ENCODE measurements at places on chromosomes 4 and X.
A peak's percentile ranks its signal among the peaks of the same experiment; 100 is the strongest.

DNA sequence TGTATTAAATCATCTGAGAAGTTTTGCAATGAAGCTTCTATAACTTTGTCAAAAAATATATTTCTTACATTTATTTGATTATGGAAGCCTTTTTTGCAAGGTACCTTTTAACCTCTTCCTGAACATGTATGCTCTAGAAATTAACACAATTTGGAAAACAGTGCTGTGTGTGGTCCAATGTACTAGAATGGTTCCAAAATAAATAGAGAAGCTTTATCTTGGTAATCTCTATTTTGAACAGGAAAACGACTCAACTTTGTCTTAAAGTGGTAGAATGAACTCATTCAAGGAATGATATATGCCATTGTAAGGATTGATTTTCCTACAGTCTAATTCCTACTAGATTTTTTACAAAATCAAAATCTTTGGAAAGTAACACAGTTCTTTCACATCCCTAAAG lies 248.5 kb downstream of the UNC5C start:
- no peak for DNase-seq

- DNase-seq: no peak
Measured at GRCh38 chr4:2866160-2866861, 22.7 kb downstream of the ADD1 start.

DNA sequence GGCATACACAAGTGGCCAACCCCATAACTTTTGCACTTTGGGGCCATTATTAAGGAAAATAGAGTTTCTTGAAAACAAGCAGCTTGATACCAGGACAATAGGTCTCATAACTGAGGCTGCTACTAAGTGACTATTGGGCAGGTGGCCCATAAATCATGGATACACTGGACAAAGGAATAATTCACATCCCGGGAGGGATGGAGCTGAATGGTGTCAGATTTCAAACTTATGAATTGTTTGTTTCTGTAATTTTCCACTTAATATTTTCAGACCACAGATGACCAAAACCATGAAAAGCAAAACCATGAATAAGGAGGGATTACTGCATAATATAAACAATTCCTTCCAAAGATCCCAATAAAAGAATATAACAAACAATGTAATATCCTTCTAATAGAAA lies 114.4 kb downstream of the WDFY3 start:
- peak; percentile 18 for DNase-seq

GRCh38 chr4:151193414-151193813 lies 83.5 kb upstream of the PRSS48 start:
- DNase-seq: no peak

DNA sequence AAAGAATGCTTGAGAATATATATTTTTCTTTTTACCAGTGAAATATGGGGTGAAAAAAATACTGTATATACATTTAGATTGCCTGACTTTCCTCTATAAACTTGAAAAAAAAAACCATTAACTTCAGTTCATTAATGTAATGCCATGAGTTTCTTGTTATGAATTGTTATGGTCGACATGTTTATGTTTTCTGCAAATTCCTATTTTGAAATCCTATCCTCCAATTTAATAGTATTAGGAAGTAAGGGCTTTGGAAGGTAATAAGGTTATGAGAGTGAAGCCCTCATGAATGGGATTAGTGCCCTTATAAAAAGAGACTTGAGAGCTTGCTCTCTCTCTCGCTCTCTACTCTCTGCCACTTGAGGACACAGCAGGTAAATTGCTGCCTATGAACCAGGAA lies 211.4 kb downstream of the LDB2 start:
- DNase-seq: no peak

DNA sequence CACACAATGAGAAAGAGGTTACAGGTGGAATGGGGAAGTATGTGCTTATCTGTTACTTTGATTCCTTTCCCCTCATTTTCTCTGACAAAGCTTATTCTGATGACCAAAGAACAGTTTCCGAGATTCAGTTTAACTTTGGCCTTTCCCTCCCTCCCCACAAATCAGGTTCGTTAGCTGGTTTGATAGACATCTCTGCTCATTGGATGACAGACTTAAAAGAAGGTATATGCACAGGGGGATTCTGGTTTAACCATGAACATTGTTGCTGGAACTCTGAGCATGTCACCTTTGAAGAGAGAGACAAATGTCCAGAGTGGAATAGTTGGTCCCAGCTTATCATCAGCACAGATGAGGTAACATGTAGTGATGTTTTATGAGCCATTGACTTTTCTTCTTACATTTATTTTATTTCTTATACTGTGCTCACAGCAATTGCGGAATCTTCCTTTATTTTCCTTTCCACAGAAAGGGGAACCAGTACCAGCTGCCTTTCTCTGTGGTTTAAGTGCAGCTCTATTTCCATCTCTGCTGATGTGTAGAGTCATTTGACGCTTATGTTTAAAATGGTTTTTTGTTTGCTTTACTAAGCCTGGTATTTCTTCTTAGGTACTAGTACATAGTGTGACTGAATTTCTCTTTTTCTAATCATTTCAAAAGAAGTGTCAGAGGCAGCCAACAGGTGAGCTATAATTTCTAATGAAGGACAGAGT lies 125.0 kb downstream of the AKAP4 start:
- DNase-seq: no peak

DNA sequence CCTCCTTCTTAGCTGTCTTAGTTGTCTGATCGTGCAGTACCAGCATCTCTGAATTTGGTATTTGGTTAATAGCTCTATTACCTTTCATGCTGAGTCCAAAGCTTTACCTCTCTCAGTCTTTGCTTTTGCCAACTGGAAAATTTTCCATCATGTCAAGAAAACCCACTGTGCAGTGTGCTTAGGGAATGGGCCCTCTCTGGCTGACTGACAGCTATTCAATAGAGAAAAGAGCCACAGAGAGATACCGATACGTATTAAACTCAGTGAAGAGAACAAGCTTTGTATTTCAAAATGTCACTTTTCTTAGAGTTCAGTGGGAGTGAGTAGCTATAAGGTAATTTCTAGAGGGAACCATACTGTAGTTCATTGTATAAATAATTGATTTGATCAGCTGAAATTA lies 1507.1 kb downstream of the C4orf33 start:
- DNase-seq: no peak

DNA sequence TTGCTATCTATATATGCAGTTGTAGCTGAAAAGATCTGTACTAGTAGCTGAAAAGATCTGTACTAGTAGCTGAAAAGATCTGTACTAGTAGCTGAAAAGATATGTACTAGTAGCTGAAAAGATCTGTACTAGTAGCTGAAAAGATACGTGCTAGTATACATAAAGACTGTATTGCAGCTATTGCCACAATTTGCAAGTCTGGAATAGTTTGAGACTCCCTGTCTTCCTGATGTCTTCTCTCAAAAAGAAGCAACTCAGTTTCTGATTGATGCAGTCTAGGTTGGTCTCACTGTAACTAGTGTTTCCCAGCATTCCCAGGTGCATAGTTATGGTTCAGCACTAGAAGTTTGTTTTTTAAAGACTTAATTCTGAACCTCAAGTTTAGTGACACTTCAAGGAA lies 15.0 kb downstream of the SLAIN2 start:
- DNase-seq: no peak

DNA sequence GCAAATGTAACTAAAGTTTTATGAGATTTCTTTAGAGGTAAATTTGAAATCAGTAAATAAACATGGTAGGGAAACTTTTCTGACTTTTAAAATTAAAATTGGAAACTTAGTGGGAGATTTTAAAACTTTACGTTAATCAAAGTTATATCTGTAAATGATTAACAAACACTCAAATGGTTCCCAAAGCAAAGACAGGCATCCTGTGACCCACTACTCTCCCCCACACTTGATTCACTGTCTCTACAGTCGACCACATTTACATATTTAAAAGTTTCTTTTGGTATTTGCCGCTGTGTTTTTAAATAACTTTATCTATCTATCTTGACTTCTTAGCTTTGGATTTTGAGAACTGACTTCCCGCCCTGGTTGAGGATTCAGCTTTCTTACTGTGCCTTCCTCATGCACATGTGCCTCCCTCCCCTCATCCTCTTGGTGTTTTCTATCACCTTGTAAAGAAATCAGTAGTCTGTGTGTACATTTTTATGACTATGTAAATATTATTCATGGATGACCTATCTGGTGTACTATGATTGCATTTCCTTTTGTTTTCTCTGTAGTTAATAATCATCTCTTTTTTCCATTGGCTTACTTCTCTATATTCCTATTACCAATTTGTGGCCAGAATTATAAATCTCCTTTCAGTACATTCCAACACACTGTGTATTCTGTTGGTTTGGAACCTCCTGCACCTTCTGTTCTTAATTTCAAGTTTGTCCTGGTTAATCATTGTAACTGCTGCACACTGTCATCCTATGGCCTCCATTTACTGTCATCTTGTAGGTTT lies 72.6 kb downstream of the WWC2 start:
- no peak for DNase-seq

DNA sequence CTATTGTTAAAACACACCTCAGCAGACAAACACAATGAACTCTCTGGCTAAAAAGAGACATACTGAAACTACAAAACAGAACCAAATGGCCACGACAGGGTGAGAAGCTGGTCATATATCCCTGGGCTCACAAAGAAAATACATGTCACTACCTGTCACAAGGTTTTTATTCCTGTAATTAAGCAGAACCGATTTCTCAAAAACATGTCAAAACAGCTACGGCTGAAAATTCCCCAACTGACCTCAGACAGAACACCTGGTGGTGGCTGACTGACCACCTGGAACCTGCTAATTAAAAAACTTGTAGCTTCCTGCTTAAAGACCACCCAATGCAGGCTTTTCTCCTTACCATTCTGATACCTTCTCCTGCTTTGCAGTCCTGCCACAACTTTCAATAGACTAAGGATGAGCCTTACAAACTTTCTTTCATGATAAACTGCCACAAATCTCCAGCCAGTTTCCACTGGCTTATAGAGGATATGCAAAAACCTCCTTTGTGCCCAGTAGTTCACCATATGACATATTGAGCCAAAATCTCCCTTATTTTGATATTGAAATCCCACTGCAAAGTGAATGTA lies 571.9 kb downstream of the SPOCK3 start:
- no peak for DNase-seq

DNA sequence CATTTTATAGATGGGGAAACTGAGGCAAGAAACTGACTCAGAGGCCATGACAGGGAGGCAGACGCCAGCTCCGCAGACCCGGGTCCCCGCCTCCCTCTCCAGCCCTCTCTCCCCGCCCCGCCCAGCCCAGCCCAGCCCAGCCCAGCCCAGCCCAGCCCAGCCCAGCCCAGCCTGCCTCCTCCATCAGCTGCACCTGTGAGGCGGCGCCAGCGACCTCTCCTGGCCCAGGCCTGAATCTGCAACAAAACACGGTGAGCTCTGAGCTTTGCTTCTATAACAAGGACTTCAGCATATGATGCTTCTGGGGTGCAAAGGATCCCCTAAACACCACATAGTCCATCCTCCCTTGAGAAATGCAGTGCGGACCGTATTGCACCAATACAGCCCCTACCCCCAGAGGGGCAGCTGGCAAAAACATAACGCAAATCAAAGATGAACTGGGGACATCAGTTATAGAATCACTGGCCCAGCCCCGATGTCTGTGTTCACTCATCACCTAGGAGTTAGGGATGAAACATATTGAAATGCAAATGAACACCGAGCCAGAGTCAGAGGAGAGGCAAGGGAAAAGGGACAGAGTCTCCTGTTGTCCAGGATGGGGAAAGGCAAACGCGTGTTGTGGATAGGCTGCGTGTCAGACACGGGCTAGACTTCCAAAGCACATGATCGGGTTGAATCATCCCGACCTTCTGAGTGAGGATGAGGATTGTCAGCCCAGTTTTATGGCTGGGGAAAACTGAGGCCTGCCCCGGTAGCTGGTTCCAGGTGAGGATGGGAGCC lies 216.1 kb upstream of the PSAPL1 start:
- no peak for DNase-seq

DNA sequence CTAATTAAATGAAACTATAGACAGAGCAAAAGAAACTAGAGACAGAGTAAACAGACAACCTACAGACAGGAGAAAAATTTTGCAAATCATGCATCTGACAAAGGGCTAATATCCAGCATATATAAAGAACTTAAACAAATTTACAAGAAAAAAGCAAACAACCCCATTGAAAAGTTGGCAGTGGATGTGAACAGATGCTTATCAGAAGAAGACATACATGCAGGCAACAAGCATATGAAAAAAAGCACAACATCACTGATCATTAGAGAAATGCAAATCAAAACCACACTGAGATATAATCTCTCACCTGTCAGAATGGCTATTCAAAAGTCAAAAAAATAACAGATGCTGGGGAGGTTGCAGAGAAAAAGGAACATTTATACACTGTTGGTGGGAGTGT lies 14.8 kb downstream of the ZNF280C start:
- no peak for DNase-seq

Data from AG09319 (cell line).